ENCODE measurements at places on chromosomes 3 and 15. TPM values are rescaled to one million over a fixed set of nuclear protein-coding genes. Genes with fewer than 3 reads are reported as not detected.

The RNU5B-1 gene
- total RNA-seq: not detected

The LRTM1 gene
- not detected for total RNA-seq

The CLRN1 gene
- not detected for total RNA-seq

The FBXW12 gene
- not detected for total RNA-seq

The APBA2 gene
- 13.9 TPM for total RNA-seq

The DPPA4 gene
- total RNA-seq: 1.0 TPM

The IL17RE gene
- total RNA-seq: 4.3 TPM

The KLF15 gene
- total RNA-seq: not detected

The ALDH1A2 gene
- not detected for total RNA-seq

The GRIP2 gene
- total RNA-seq: not detected

The SATB1 gene
- 121 TPM for total RNA-seq

The FBXL22 gene
- total RNA-seq: 1.7 TPM

The ARPP19 gene
- total RNA-seq: 143 TPM

The SKOR1 gene
- total RNA-seq: 2.5 TPM

The SI gene
- not detected for total RNA-seq

The CPA3 gene
- total RNA-seq: 1.1 TPM
